Neural crest cell (in vitro differentiated cells): ENCODE measurements at places on chromosomes 13 and 19. TPM values are rescaled to one million over a fixed set of nuclear protein-coding genes. Genes with fewer than 3 reads are reported as not detected.

Gene DMWD
- total RNA-seq, result 107 and 110 TPM in 2 replicates

Gene PRSS57
- total RNA-seq, result not detected in 2 replicates

Gene KLK2
- not detected in 2 replicates for total RNA-seq

Gene CLC
- total RNA-seq, result not detected in 2 replicates

Gene TMEM190
- not detected in 2 replicates for total RNA-seq

Gene IZUMO1
- total RNA-seq, result 0.23 TPM in 1 of 2 replicates, not detected in the other

DNA sequence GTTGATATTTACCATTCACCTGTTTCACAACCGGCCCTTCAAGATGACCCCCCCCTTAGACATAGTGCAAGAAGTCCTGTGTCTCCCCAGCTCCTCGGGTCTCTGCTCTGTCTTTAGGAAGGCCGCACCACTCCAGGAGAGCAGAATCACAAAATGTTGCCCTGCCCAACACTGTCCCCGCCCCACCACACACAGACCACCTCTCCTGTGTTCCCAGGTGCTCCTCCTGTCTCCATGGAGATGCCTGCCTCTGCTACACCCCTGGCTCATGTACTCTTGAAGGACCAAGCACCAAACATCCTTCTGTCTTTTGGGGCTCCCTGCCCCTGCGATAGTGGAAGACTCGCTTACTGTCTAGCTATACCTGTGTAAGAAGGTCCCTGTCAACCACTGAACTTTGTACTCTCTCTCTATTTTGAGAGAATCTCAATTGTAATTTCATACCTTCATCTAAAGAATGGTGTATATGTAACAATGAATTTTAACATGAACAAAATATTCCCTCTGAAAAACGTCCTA, 9.6 kb upstream of the TNFRSF19 start:
- no peak for DNase-seq

- no peak for DNase-seq
Measured at GRCh38 chr19:46787040-46787330, 1.4 kb downstream of the SLC1A5 start.

DNA sequence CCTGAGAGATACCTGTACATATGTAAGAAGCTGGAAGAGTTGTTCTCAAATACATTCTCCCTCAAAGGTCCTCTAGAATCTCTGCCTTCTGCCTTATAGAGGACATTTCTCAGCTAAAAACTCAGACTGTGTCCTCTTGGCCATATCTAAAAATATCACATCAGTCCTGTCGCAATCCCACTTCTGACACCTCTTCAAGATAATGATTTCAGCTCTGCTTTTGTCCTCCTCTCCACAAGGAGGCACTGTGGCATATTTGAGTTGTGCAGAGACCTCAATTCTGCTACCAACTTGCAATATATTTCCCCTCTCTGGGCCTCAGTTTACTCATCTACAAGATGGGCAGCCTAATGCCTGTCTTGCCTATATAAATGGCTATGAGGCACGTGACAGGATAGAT, 16.6 kb downstream of the ADAMTS10 start:
- no peak for DNase-seq

GRCh38 chr13:21399741-21400140, 59.4 kb downstream of the ZDHHC20 start:
- DNase-seq, result no peak

DNA sequence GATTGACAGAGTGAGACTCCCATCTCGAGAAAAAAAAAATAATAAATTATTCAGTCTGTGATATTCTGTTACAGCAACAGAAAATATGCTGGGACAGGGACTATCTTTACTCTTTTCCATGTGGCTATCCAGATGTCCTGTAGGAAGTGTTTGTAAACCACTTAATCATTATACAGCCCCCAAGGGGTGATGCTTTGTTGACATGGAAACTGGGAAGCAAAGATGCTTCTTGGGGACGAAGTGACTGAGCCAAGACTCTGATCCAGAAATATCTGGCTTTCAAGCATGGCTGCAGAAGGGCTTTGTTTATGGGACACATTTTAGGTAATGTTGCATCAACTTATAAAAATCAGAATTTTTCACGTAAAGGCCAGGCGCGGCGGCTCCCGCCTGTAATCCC, 5.4 kb downstream of the ZNF8 start:
- no peak for DNase-seq

- no peak for DNase-seq
Measured at GRCh38 chr19:47107202-47107952, 6.2 kb downstream of the ZC3H4 start.

- no peak for DNase-seq
Measured at GRCh38 chr13:23129331-23129730, 51.4 kb upstream of the SGCG start.

DNA sequence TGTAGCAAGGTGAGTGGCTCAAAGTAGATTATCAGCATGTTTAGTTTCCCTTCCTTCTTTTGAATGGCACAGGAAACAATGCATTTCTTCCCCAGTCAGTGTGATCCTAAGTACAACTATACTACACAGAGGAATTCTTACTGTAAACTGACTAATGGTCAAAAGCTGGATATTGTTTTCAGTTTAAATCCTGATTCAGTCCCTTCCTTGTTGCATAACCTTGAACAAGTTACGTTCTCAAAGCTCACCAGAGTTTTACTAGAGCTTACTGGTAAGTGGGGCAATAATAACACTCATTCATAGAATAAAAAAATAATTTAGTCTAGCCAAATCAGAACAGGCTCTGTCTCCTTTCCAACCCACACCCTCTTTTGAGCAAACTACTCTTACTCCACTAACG, 180.1 kb downstream of the POSTN start:
- DNase-seq, result no peak

DNA sequence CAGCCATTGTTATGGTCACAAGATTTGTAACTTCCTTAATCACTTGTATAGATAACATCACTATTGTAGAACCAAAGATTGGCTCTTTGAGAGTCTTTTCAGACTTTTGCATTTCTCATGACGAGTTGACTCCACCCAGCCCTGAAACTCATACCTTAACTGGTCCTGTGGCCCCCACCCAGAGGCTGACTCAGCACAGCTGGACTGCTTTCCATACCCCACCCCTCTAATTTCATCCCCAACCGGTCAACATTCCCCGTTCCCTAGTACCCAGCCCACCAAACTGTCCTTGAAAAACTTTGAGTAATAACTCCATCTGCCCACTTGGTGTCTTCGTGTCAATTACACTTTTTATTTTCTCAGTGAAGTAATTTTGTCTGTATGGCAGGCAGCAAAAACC, 32.1 kb upstream of the SLITRK1 start:
- no peak for DNase-seq

- DNase-seq, result no peak
Measured at GRCh38 chr19:10192922-10193321, 1.8 kb downstream of the DNMT1 start.

DNA sequence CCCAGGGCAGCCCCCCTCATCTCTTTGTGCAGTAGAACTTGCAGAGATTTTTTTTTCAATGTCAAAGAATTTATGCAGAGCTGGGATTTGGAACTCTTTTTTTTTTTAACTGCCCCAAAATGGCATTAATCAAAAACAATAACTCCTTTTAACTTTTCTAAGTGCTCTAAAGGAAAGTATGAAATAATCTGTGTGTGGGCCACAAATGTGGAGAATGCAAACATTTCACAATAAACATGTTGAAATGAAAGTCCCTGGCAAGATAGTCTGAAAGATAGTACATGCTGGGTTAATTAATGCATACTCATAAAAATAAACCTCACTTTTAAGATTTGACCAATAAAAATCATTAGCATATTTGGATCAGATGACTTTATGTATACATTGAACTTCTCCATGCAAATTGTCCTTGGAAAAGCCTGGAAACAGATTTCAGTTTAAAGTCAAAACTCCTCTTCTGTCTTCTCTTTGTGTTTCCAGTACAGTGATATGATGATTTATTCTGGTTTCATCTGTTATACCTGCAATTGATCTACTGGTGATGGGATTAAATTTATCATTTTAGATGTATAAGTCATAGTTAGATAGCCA, 30.5 kb upstream of the ZNF536 start:
- DNase-seq, result no peak
